ENCODE measurements at places on chromosomes 7 and 10.

DNA sequence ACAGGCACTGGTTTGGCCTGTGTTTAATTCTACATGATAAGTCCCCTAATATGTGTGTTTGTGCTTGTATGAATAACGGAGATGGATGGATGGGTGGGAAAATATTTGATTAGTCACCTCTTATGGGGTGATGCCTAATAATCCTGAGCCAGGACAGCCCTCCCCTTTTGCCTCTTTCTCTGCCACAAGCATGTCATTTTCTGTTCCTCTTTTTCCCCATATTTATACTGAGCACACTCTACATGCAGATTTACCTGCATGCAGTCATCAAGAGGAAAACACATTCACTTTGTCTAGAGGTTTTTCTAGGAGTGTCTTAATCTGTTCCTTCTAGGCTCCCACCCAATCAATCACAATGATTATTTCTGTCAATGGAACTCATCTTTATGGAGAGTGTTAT, 111.6 kb upstream of the TBX20 start:
- DNase-seq: no peak

- DNase-seq: no peak
These were observed 230.9 kb upstream of the AGK start for GRCh38 chr7:141320287-141320686.

GRCh38 chr7:36567699-36568451, 156.4 kb downstream of the AOAH start:
- DNase-seq: no peak

DNA sequence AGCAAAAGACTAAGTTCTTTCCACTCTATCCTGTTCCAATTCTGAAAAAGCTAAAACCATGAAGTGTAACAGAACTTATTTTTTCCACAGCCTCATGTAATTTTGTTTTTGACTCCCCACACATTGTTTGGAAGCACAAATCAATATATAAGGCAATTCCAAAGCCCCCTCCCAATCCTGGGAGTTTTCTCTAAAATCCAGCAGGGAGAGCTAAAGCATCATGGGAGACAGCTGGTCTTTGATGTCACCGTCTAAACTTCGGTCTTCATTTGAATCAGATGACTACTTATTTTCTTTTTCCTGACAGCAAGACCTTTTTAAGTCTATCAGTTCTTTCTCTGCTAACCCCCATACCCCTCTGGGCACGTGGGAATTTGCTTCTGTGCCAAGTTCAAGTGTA, 33.3 kb upstream of the PON1 start:
- DNase-seq: no peak

DNA sequence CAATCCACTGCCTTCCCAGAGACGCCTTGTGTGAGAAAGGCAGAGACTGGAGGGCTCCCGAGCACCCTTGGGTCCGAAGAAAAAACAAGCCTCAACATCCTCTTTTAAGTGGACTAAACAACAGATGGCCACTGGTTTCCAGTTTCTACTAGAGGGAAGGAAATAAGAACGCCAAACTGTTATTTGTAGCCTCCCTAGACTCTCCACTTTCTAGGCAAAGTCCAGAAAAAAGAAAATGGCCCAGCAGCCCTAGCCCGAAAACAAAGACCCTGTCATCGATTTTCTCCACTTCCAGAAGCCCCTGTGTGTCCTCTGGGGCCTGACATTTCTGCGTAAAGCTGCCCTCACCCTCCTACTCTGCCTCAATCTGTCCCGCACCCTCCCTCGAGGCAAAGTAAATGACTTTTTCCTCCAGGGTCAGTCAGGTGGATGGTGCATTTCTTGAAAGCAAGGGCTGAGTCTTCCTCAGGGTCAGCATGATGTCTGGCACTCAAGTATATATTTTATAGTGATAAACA, 6.0 kb downstream of the RGS10 start:
- no peak for DNase-seq
